ENCODE measurements at places on chromosomes 13 and 19. TPM values are rescaled to one million over a fixed set of nuclear protein-coding genes. Genes with fewer than 3 reads are reported as not detected.

The VPS36 gene
- polyA plus RNA-seq, result 23.3 TPM

The FBN3 gene
- polyA plus RNA-seq, result not detected

The SIGLEC12 gene
- polyA plus RNA-seq, result 0.06 TPM

The RGCC gene
- 11.9 TPM for polyA plus RNA-seq

The OR7A5 gene
- not detected for polyA plus RNA-seq

The NFIX gene
- 0.53 TPM for polyA plus RNA-seq

The TNFRSF19 gene
- polyA plus RNA-seq, result 44.1 TPM

The ZNF177 gene
- polyA plus RNA-seq, result 0.38 TPM

The PLEKHJ1 gene
- 116 TPM for polyA plus RNA-seq

The TSC22D1 gene
- polyA plus RNA-seq, result 2.5 TPM

The EPS8L1 gene
- polyA plus RNA-seq, result 1.2 TPM

The ZNF550 gene
- 3.2 TPM for polyA plus RNA-seq

The CGB2 gene
- polyA plus RNA-seq, result 0.37 TPM

The HSD17B14 gene
- polyA plus RNA-seq, result 0.87 TPM

The PRR22 gene
- polyA plus RNA-seq, result 1.2 TPM

Measured in GM12878 (cell line).